ENCODE measurements at places on chromosomes 3 and 15. TPM values are rescaled to one million over a fixed set of nuclear protein-coding genes. Genes with fewer than 3 reads are reported as not detected.

HCLS1 gene
- polyA plus RNA-seq = 7.0 TPM

PRR20G gene
- not detected for polyA plus RNA-seq

RASL12 gene
- 9.1 TPM for polyA plus RNA-seq

ANKRD63 gene
- polyA plus RNA-seq = not detected

MGLL gene
- 58.2 TPM for polyA plus RNA-seq

ECE2 gene
- polyA plus RNA-seq = 9.5 TPM

PIERCE2 gene
- polyA plus RNA-seq = 4.2 TPM

STAB1 gene
- polyA plus RNA-seq = 10.7 TPM

SCN11A gene
- not detected for polyA plus RNA-seq

TGM5 gene
- not detected for polyA plus RNA-seq

IL17RE gene
- polyA plus RNA-seq = 1.6 TPM

IGSF11 gene
- polyA plus RNA-seq = 11.9 TPM

GRCh38 chr3:46019707-46020106 is 7.6 kb downstream of the XCR1 start:
- DNase-seq = no peak

DNA sequence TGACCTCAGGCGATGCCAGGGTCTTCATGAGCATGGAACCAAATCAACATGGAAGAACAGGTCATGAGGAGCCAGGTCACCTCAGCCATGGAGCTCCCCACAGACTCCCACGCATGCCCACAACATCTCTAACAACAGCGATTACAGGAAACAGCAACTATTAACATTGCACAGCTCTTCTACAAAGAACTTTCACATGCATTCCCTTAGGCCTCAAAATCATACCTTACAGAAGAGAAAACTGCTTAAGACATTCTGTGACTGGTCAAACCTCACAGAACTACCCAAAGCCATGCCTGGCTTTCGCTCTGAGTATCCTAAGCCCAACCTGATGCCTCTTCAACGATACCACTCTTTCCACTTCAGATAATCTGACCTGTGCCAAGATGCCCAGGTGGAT is 117.8 kb downstream of the OXNAD1 start:
- DNase-seq = no peak

DNA sequence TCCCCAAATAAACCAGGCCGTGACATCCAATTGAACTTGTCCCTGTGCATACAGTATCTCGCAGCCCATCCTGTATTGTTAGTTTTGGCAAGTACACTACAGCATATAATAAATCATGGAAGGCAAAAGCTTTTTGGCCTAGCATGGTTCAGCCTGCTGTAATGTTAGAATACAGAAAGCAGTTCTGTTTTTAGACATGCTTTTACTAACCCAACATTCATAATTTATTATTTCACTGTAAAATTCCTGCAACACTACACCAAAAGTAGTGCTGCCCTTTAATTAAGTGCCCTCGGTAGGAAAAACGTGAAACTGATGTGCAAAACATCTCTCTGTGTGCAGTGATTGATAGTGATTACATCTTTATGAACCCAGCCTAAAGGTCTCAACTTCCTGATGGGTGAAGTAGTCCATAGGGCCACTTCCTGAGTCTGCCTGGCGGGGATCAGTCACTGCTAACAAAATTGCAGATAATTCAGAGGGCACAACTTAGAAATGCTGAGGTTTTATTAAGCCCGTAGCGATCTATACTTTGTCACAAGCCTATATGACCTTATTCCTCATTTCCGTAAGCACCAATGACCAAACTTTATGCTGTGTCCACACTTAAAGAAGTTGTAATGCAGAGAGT is 227.8 kb downstream of the CDIN1 start:
- DNase-seq = no peak

GRCh38 chr3:190435618-190436017 is 14.1 kb downstream of the TMEM207 start:
- DNase-seq = no peak

GRCh38 chr3:100560426-100560825 is 49.0 kb upstream of the ADGRG7 start:
- no peak for DNase-seq

DNA sequence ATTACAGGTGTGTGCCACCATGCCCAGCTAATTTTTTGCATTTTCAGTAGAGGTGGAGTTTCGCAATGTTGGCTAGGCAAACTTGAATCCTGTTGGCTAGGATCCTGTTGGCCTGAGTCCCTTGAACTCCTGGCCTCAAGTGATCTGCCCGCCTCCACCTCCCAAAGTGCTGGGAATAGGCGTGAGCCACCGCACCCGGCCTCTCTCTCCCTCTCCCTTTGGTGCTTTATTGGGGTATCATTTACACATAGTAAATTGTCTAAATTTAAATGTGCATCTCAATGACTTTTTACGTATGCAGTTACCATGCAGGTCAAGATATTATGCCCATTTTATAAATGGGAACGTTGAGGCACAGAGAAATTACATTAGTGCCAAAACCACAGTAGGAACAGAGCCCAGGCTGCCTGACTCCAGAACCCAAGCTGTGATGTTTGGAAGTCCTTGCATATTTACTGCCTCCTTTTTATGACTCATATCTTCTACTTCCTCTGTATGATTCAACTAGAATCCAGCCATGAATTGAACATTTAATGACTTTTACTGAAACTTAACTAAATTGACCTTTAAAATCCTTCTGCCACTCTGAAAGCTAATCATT is 34.0 kb upstream of the RPP14 start:
- no peak for DNase-seq

GRCh38 chr3:25863416-25863959 is 73.6 kb downstream of the OXSM start:
- no peak for DNase-seq

DNA sequence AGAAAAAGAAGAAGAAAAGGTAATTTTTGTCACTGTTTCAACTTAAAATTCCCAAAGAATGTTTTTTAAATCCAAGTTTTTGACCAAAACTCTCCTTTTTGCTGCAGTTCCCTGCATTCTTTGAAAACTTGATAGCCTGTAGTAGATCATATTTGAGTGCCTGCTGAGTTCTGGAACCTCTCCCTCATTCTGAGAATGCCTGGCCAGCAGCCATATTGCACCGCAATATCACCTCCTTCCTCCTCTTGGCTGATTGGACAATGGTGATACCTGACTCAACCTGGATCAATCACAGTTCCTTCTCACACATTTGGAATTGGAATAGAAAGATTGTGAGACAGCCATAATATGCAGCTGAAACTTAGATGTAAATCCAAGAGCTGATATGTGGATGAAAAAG is 97.6 kb upstream of the GAP43 start:
- no peak for DNase-seq

- no peak for DNase-seq
Observed at GRCh38 chr3:187694801-187695200, 7.6 kb downstream of the RTP2 start.

DNA sequence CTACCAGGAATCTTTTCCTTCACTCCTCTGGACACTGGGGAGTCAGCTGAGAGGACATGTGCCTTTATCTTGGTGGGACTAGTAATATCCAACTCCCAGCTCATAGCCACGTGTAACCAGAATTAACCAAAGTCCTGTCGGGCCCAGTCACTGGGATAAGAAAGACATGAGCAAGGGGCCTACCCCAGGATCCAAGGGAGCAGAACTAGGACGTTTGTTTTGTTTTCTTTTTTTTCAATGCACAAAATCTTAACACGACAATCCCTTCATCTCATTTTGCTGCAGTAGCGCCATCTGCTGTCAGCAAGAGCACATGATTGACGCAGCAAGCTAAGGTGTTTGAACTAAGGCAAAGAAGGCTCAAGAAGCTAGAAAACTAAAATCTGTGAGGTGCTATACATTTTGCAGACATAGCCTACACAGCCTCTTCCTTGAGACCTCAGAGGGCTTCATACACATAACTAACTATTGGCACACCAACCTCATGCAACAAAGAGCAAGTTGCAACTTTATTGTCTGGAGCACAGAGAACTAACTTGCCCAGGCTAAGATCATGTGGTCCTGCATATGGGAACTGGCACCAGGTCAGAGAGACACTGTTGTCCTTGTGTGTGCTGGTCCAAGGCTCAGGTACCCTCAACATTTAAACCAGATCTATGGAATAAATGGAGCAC is 43.6 kb downstream of the RLBP1 start:
- peak; percentile 75 for DNase-seq

GRCh38 chr3:3281024-3281423 is 101.5 kb upstream of the CRBN start:
- DNase-seq = no peak

DNA sequence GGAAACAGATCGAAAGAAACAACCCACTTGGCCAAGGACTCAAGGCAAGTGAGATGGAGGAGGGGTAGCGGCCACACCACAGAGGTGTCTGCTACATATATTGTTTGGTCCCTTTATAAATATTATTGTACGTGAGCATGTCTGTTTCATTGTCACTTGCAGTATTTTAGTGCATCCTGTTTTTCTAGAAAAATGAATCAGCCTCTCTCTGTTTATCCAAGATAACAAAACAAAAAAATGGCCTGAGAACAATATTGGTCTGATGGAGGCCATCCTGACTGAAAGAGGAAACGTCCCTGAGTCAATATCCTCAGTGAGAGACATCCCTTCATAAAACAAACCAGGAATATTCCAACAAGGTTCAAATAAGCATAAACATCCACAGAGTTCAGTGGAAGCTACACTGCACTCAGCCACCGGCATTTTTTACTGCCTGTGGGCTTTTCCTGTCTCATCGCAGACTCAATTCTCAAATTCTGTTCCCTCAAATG is 42.0 kb downstream of the WWTR1 start:
- DNase-seq = no peak

GRCh38 chr3:27085829-27086730 is 283.1 kb downstream of the NEK10 start:
- DNase-seq = no peak

GRCh38 chr3:63364910-63365309 is 86.8 kb downstream of the SYNPR start:
- DNase-seq = peak; percentile 43

DNA sequence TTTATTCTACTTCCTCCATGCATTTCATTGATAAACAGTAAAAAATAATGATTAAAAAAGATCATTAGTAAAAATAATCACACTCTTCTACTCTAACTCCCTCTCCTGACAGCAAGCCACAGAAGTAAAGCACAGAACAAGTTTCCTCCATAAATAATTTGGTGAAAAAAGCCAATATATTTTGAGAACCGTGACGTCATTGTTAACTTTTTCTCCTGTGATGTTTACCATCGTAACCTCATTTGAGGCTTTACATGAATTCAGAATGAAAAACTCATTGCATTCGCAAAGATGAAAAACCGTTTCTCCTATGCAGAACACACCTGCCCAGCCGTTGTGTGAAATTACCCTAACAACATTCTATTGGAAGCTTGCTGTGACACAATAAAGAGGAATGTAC is 120.7 kb downstream of the NSUN3 start:
- DNase-seq = no peak

- DNase-seq = no peak
Observed at GRCh38 chr3:99648101-99648500, 9.7 kb downstream of the COL8A1 start.

DNA sequence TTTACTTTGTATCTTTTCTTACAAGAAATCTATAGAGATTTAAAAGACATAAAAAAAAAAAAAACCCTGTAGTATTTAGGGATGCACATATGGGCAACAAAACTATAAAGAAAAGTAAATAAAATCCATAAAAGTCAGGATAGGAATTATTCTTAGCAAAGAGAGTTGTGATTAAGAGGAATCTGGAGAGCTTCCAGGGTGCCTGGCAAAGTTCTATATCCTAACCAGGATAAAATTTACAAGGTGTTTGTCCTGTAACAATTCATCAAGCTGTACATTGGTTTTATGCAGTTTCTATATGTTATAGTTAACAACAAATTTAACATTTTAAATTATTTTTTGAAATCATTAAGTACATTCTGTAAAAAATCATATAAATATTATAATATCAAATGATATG is 7.9 kb downstream of the SECISBP2L start:
- no peak for DNase-seq

DNA sequence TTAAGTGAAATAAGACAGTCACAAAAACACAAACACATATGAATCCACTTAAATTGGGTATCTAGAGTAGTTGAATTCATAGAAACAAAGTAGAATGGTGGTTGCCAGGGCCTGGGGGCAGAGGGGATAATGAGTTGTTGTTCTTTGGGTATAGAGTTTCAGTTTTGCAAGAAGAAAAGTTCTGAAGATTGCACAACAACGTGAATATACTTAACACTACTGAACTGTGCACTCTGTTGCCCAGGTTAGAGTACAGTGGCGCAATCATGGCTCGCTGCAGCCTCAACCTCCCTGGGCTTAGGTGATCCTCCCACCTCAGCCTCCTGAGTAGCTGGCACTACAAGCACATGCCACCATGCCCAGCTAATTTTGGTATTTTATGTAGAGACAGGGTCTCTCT is 14.9 kb downstream of the GRAMD2A start:
- no peak for DNase-seq

- DNase-seq = peak; percentile 16
Observed at GRCh38 chr15:29968895-29969561, 113.7 kb upstream of the GOLGA8J start.

DNA sequence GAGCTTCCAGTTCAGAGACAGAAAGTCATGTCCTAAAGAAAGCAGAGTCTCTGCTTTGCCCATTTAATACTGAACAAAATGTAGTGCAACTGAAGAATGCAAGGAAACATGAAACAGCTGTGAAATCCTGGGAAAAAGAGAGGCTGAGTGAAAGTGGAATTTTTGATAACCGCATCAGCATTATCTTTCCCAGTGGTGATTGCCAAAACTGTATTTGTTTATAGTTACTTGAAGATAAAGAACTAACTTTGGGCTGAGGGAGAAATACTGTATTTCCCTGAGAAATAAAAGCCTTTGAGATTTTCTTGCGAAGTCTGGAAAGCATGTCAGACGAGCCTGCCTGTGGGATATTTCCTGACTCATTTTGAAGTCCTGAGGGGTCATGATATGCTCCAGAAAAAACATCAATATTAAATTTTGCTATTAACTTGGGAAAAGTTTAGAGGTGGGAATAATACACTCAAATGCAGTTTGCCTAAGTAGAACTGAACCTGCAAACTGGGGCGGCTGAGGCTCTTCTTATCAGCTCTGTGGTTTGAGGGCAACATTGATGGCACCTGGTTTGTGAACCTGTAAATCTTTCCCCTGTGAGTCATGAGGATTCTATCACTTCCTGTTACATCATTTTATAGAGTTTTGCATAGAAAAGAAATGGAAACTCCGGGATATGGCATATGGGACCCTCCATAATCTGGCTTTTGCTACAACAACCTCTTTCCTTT is 855.3 kb downstream of the MCTP2 start:
- DNase-seq = no peak

DNA sequence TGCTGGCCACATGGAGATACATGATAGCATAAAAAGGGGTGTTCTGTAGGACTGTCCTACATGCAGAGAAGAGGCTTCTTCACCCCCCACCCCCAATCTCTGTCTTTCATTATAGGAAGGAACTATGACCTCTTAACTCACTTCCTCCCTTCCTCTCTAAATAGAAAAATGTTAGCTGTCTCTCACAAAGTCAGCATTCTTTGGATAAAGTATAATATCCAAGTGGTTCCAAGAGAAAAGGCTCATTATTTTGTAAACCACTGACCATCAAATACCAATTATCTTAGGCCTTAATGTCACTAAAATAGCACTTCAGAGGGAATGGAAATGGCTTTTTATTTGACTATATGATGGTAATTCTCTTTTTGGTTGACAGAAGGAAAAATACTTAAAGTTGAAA is 95.3 kb upstream of the SLC2A2 start:
- no peak for DNase-seq

- DNase-seq = no peak
Observed at GRCh38 chr3:195774917-195775316, 36.8 kb downstream of the MUC4 start.
